ENCODE measurements at places on chromosomes 3 and 15.

- DNase-seq: no peak
Observed at GRCh38 chr3:161644891-161645635, 148.5 kb downstream of the OTOL1 start.

GRCh38 chr3:17360991-17361390, 381.4 kb downstream of the TBC1D5 start:
- DNase-seq: no peak

DNA sequence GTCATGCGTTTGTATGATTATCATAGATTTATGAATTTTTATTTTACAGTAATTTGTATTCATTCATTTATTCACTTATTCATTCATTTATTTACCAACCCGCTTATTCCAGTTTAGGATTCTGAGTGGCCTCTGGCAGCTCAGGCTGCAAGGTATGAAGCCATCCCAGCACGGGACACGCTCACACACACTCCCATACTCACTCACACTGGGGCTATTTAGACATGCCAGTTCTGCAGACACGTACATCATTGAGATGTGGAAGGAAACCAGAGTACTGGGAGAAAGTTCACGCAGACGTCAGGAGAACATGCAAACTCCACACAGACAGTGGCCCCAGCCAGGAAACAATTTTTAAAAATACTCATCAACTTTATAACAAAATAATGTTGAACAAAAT, 5.1 kb downstream of the CDIN1 start:
- DNase-seq: no peak

DNA sequence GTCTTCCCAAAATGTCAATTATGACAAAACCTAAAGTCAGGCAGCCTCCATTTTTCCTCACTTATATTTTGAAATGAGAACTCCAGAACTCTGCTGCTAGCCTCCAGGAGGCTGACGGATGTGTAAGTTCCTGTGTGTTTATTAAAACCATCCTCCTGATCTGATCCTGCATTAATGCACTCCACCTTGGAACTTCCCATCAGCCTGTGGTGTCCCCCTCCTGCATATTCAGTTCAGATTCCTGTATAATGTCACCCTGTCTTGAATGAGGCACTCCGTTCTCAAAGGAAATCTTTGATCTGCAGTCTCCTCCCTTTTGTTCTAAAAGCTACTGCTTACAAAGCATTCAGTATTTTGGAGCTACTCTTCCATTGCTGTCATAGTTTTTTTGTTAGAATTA, 318.2 kb upstream of the ONECUT1 start:
- DNase-seq: no peak

DNA sequence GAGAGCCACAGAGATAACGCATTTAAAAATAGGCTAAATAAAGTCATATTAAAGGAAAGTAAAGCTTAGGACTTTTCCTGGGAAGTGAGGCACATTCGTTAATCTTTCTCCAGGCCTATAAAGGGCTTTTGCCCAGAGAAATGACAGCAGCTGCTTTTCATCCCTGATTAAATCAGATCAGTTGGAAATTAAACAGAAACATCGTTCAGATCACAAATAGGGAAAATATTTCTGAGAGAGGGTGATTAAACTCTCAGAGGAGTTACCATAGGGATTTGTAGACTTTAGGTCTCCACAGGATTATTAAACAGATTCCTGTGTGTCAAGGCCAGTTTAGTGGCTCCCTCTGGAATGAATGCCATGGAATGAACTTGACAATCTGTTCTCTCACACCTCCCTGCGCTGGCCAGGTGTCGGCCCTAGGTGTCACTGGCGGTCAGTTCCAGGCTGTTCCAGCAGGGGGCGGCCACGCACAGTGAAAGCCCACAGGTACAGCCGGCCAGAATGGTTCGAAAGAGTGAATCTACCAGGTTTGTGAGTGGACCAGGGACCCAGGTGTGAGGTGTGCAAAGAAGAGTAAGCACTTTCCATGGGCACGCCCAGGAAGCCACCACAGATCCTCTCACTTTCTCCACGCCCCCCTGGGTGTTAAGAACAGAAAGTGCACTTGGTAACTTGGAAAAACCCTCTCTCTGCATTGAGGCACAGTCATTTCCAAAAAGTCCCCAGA, 253.0 kb upstream of the RASGRP1 start:
- peak; percentile 24 for DNase-seq

GRCh38 chr3:127867986-127868385, 45.7 kb upstream of the MGLL start:
- DNase-seq: no peak

DNA sequence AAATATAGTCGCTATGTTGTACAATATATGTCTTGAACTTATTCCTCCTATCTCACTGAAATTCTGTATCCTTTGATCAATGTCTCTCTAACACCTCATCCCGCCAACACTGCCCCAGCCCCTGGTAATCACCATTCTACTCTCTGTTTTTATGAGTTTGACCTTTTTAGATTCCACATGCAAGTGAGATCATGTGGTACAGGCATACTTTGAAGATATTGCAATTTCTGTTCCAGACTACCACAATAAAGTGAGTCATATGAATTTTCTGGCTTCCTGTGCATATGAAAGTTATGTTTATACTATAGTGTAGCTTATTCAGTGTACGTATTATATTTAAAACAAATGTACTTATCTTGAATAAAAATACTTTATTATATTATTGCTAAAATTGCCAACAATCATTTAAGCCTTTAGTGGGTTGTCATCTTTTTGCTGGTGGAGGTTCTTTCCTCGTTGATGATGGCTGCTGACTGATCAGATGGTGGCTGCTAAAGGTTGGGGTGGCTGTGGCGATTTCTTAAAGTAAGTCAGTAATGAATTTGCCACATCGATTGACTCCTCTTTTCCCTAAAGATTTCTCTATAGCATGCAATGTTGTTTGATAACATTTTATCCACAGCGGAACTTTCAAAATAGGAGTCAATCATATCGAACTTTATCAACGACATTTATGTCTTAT, 257.2 kb downstream of the NFKBIZ start:
- no peak for DNase-seq

DNA sequence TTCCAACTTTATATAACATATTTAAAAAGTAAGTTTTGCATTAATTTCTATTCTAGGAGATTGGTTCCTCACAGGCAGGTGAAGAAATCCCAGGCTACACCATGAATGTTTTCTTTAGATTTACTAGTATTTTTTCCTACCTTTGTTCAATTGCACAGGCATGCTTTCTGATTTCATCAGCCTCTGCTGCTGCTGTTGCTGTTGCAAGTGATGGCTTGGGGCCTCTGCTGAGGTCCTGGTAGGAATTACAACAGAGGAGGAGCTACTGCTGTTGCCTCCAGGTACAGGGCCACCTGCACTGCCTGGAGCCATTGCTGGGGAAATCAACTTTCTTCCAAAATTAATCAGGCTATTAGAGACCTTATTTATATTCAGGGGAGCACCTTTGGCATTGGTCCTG, 353.3 kb downstream of the PLCL2 start:
- DNase-seq: no peak

DNA sequence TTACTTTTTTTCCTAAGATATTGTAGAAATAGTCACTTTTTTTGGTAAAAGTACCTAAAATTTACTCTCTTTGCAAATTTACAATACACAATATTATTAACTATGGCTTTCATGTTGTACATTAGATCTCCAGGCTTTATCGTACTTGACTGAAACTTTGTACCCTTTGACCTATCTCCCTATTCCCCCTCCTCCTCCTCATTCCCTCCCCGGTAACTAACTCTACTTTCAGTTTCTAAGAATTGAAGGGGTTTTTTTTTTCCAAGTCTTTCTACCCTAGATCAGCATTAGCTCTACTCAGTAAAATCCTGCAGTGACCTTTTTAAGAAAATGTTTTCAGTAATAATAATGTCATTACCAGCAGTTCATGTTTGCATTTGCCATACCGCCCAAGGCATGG, 10.1 kb downstream of the HACL1 start:
- DNase-seq: no peak

- no peak for DNase-seq
Observed at GRCh38 chr3:167941234-167941995, 154.3 kb downstream of the GOLIM4 start.

GRCh38 chr3:41307065-41307464, 107.8 kb downstream of the CTNNB1 start:
- DNase-seq: no peak

- DNase-seq: no peak
Observed at GRCh38 chr3:14863333-14864100, 44.8 kb downstream of the FGD5 start.

- no peak for DNase-seq
Observed at GRCh38 chr3:17444865-17445264, 297.6 kb downstream of the TBC1D5 start.

GRCh38 chr3:188183452-188183851, 29.5 kb downstream of the LPP start:
- DNase-seq: no peak

GRCh38 chr3:160829486-160830009, 73.5 kb downstream of the PPM1L start:
- no peak for DNase-seq

- no peak for DNase-seq
Observed at GRCh38 chr3:188486126-188486525, 332.2 kb downstream of the LPP start.

- DNase-seq: no peak
Observed at GRCh38 chr15:66237513-66238235, 15.9 kb downstream of the MEGF11 start.

DNA sequence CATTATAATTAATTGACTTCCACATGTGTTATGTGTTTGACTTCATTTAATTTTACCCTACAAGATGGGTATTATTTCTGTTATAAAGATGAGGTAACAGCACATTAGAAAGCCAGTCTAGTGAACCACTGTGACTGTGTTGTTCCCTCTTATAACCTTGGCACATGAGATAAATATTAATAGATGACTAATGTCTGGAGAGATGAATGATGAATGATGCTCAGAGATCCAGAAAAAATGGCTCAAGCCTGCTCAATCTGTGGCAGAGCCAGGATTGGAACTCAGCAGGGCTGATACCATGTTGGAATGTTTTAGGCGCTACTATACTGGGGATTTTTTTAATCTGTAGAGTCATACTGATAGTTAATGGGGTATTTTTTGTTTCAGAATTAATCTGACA, 118.8 kb upstream of the PTX3 start:
- DNase-seq: no peak

DNA sequence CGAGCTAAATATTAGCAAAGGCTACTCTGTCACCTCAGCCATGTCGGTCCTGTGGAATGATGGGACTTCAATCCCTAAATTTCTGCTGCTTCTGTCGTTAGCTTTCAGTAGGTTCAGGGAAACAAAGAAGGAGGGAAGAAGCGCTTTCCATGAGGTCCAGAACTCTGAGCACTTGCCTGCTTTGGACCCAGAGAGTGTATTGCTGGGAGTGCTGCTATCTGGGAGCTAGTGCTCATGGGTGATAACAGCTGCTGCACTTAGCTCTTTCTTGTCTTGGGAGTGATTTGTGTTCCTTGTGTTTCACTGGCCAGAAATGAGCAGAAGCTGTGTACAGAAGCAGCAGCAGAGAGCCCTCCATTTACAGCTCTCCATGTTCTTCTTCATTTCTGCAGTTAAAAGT, 369.8 kb downstream of the DIPK2A start:
- DNase-seq: no peak

DNA sequence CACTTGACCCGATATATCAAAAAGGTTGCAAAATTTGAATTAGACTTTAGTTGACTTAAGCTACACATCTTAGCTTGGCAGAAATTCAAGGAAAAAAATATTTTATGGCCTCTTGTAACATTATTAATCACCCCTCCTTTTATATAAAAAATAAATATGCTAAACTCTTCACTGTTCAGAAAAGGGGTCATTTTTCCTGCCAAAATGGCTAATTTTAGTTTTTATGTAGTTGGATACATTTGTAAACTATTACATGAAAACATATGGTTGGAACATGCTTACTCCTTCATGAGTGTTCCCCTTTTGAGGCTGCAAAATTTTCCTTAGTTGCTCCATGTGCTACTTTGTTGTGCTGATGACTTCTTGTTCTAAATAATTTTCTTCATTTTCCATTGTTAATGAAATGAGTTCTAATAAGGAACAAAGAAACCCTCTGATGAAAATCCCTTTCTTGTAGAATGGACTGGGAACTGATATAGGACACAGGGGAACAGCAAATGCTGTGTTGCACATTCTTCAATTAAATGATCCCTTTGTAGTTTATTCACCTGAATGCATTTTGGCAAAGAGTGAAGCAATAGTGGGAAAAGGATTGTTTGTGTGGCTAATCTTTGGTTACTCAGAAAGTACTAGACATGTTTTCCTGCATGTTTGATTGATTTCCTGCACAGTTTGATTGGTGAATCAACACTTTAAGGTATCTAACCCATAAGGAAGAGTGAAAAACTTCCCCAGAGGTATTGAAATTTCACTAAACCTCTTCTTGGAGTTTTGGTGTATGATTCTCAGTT, 349.3 kb downstream of the TIGIT start:
- DNase-seq: no peak
